Temporal lobe (tissue), 4 donors: ENCODE measurements at places on chromosomes 2 and 18. TPM values are rescaled to one million over a fixed set of nuclear protein-coding genes. Genes with fewer than 3 reads are reported as not detected.

Gene CYP1B1
- 9.3 TPM for total RNA-seq

Gene SKOR2
- total RNA-seq, result not detected

Gene SERPINB13
- total RNA-seq, result under 0.01 TPM

Gene RSAD2
- total RNA-seq, result 2.0 TPM

Gene TMEFF2
- total RNA-seq, result 37.6 TPM

Gene DOK6
- 61.5 TPM for total RNA-seq

Gene VWA3B
- total RNA-seq, result 0.98 TPM

Gene PSD4
- total RNA-seq, result 3.0 TPM

Gene BMP10
- not detected for total RNA-seq

Gene RNF144A
- 36.9 TPM for total RNA-seq

Gene AQP12B
- total RNA-seq, result not detected

Gene DCDC2C
- total RNA-seq, result 0.49 TPM

Gene CLHC1
- 41.6 TPM for total RNA-seq

Gene GREB1L
- 0.74 TPM for total RNA-seq
